NCI-H2081 (cell line): ENCODE measurements at places on chromosomes 1 and 21.

- DNase-seq = peak; percentile 70
These were observed 629 bp downstream of the TAF5L start for GRCh38 chr1:229625071-229625914.

DNA sequence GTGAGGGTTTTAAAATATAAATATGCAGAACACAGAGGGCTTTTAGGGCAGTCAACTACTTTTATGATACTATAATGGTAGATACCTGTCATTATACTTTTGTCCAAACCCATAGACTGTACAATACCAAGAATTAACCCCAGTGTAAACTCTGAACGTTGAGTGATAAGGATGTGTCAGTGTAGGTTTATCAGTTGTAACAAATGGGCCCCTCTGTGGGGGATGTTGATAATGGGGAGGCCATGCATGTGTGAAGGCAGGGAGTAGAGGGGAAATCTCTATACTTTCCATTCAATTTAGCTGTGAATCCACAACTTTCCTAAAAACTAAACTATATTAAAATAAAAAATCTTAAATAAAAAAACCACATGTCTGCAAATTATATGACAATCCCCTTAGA is 193.5 kb upstream of the CAMK1G start:
- no peak for DNase-seq

GRCh38 chr1:30706528-30706927 is 16.9 kb downstream of the MATN1 start:
- DNase-seq = peak; percentile 29

- DNase-seq = no peak
These were observed 7.5 kb upstream of the ASH1L start for GRCh38 chr1:155569988-155570592.

DNA sequence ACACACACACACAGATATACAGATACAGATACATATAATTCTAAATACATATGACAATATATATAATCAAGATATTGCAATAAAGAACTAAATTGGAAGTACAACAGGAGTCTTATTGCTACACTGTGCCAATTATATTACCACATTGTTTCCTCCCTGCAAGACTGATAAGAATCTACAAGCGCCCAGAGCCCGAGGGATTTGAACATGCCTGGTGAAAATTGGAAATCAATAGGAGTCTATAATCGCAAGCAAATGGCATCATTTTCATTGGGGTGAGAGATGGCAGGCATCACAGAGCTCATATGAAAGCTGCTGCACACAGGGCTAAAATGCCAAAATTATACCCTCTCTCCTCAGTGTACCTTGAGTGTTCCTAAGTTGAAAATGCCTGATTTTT is 152.9 kb upstream of the PTBP2 start:
- DNase-seq = no peak

GRCh38 chr1:40257313-40257687 is 736 bp upstream of the ZMPSTE24 start:
- DNase-seq = peak; percentile 7

GRCh38 chr1:7042322-7043190 is 257.3 kb downstream of the CAMTA1 start:
- peak; percentile 24 for DNase-seq

DNA sequence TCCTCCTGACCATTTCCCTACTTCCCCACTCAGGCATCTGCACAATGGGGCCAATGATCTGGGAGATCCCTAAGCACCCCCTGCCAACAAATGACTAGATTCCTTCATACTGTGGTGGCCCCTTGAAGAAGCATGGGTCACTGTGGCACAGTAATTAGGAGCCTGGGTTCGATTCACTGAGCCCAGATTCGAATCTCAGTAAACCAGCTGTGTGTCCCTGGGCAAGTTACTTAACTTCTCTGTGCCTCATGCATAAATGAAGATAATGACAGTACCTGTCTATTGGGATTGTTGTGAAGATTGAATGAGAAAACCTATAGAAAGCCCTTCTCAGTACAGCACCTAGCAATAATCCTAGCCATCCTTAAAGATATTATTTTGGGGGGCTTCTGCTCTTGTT is 27.5 kb downstream of the SPAG17 start:
- no peak for DNase-seq

- no peak for DNase-seq
These were observed 648.3 kb upstream of the BRINP3 start for GRCh38 chr1:191125950-191126349.

- no peak for DNase-seq
These were observed 29.4 kb downstream of the SPATA46 start for GRCh38 chr1:162347281-162347680.

- DNase-seq = no peak
These were observed 42.3 kb upstream of the FASLG start for GRCh38 chr1:172616636-172617035.

- DNase-seq = no peak
These were observed 78.6 kb downstream of the FMN2 start for GRCh38 chr1:240170266-240170665.

GRCh38 chr1:163467289-163467688 is 145.5 kb downstream of the NUF2 start:
- no peak for DNase-seq

DNA sequence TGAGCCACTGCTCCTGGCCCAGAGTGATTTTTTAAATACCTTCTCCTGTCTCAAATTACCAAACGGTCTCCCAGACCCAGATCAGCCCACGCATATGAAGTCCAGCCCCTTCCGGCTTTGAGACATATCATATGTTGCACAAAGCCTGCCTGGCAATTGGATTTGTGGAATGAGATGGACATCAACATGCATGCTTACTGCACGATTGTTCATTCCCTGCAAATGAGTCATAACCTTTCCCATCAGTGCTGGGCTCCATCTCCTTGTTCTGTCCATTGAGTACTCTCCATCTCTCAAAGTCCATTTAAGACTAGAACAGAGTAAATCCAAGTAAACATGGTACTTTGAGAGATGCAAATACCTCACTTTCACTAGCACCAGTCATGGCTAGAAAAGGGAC is 612.2 kb upstream of the USP24 start:
- no peak for DNase-seq

DNA sequence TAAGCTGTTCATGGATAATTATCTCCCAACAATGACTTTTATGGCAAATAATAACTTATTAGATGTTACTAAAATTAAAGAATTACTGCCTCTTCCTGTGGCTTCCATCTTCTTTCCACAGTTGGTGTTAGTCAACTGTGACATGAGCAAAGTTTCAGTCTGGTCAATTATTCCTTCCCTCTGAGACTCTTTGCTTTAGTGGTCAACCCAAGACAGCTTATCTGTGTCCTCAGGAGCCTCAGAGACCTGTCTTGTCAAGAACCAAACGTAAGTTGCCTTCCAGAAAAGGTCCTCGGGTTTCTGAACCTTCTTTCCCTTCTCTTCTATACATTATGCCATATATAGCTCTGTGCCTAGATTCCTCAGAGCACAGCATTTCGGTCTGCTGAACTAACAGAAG is 263.2 kb upstream of the ZP4 start:
- DNase-seq = no peak

GRCh38 chr1:111392042-111392441 is 35.5 kb downstream of the OVGP1 start:
- DNase-seq = no peak

- DNase-seq = peak; percentile 79
These were observed 2.3 kb downstream of the SPEN start for GRCh38 chr1:15849775-15850324.

DNA sequence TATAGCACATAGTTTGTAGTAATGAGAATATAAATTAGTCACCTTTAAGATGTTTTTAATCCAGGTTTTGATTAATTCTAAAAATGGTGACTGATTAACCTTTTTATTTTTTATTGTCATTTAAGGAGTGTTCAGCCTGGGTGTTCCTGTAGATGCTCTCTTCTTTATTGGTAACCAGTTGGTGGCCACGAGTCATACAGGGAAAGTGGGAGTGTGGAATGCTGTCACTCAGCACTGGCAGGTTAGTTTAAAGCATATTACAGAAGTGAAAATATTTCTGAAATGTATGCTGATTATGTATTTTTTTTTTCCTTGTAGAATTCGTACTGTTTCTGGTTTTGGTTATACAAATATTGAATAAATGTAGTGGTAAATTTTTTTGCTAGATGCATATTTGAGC is 28.1 kb downstream of the KCTD3 start:
- DNase-seq = no peak

- no peak for DNase-seq
These were observed 4.6 kb downstream of the COL9A2 start for GRCh38 chr1:40312238-40313205.

DNA sequence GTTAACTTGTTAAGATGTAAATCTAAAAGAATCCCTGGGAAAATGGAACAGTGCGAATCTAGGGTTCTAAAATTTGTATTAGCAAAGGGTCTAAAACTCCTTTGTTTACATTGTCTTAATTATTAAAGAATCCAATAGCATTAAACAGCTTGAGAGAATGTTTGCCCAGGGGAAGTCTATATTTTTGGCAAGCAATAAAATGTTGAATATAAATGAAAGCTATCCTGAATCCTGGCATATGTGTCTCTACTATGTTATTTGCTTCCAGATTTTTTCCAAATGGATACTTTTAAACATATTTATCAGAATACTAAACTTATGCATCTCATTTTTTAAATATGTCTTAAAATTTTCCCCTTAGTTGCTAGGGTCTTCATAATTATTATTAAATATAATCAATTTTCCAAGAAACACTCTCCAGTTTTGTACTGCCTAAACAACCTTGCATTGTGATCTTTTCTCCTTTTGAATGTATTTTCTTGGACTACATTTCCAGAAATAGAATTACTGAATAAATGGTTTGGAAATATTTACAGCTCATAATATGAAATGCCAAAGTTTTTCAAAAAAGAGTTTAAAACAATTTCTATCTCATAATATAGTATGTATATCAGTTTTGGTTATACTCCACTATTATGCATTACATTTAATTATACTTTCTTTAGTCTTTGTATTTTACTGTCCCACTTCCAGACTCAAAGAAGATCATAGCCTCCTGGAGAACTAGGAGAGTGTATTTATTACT is 304.8 kb downstream of the USP25 start:
- DNase-seq = no peak

DNA sequence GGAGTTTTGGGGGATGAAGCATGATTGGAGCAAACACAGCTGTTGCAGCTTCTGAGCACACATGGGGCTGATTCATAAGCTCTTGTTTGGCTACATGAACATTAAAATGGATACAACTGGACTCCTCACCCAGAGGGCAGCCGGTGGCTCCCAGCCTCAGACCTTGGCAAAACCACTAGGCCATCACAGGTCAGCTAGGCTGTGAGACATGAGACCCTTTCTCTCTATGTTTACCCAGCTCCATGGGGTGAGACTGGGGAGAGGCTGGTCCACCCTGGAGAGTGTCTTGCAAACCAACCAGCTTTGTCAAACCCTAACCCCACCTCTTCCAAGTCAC is 388.7 kb downstream of the PTPRU start:
- DNase-seq = no peak

- DNase-seq = no peak
These were observed 36.8 kb upstream of the DUSP10 start for GRCh38 chr1:221778535-221779142.

GRCh38 chr1:166193057-166193698 is 26.4 kb upstream of the FAM78B start:
- DNase-seq = no peak

DNA sequence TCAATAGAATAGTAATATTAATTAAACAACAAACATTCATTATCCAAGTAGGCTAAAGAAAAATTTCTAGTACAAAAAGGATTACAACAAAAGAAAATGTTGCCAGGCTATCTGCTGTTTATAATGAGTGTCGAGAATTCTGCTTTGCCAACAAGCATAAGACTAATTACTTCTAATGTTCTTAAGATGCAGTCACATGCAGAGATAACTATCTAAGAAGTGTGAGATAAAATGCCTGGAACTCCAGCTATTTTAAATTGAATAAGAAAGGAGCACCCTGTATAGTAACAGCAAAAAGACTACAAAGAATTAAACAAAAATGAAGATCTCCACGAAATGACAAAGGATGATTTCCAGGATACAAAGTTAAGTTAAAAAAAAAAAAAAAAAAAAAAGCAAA is 59.9 kb downstream of the APP start:
- no peak for DNase-seq

DNA sequence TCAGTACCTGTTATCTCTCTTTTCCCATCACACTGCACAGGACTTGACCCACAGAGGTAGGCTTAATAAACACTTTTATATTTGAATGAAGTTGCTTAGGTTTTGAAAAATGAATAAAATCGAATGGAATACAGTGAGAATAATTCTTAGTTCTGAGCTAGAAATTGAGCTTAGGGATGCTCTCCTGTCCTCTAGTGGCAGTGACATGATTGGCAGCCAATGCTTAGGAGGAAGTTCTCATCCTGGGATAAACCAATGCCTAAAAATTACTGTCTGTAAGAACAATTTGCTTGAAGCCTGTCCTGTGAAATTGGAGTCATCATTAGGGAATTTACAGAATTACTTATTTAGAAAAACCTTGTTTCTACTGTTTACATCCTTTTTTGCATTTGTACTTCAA is 21.3 kb upstream of the CYP4X1 start:
- no peak for DNase-seq

GRCh38 chr1:219697682-219698081 is 84.8 kb upstream of the ZC3H11B start:
- DNase-seq = no peak

- DNase-seq = no peak
These were observed 10.8 kb upstream of the TIAM1 start for GRCh38 chr21:31354604-31355443.

- peak; percentile 77 for DNase-seq
These were observed 23.1 kb downstream of the KIAA0040 start for GRCh38 chr1:175169286-175170018.

DNA sequence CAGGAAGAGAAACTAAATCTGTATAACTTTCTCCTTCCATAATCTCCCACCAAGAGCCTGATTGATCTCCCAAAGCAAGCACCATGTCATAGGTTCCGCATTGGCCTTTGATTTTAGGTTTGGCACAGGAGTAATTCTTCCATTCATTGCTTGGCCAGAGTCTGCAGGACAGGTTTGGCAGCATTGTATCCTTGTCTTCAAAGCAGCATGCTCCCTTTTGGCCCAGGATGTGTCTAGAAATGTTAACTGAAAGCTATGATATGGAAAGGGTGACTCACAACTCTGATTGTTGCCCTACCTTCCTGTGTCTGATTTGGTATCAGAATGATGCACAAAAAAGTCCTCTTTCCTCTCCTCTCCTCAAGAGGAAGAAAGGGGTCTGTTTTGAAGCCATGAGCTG is 824.3 kb upstream of the PRMT6 start:
- no peak for DNase-seq

DNA sequence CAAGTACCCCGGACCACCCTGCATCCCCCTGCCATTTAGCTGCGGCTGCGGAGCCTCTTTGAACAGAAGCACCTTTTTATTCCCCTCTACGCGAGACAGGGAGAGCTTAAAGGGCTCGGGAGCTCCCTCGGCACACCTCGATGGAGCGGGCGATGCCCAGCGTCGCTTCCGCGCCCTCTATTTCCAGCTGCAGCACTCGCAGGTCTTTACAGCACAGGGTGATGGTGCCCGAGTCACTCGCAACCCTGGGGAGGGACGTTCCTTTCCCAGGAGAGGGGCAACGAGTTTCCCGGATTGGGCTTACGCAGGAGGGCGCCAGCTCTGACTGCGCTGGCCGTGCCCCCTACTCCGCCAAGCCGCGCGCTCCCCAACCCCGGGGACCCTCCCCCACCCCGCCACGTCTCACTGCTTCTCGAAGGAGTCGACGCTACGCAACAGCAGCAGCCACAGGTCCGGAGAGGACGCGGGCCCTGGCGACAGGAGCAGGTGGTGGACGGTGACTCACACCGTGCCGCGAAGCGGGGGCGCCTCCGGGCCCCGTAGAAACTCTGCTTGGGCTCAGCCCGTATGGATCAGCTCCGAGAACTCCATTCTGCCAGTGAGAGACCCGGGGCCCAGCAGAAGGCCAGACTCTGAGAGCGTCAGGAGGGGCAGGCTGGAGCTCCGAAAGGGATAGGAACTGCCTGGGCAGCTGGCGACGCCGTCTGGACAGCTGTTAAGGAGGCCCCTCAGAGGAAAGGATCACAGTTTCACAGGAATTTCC is 5.8 kb upstream of the FAM167B start:
- DNase-seq = peak; percentile 28
